ENCODE measurements at places on chromosomes 12 and 14. TPM values are rescaled to one million over a fixed set of nuclear protein-coding genes. Genes with fewer than 3 reads are reported as not detected.
A peak's percentile ranks its signal among the peaks of the same experiment; 100 is the strongest.

- no peak for DNase-seq
Measured at GRCh38 chr14:68016255-68016914, 196.8 kb downstream of the RAD51B start.

PARP2 gene
- 13.4 TPM for total RNA-seq

SIX1 gene
- total RNA-seq: 10.6 TPM

GRCh38 chr12:104697186-104697585 lies 240.4 kb downstream of the CHST11 start:
- DNase-seq: no peak

DNA sequence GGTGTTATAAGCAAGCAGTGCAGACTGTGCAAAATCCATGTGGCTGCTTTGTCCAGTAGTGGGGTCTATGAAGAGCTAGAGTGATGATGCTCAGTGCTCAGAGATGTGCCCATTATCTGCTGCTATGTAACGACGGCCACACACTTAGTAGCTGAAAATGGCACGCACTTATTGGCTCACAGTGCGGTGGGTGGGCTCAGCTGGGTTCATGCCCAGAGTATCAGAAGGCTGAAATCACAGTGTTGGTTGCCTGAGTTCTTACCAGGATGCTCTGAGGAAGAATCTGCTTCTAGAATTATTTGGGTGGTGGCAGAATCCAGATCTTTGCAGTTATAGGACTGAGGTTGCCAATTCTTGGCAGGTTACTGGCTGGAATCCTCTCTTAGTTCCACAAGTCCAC lies 124.7 kb downstream of the SLC15A4 start:
- DNase-seq: no peak

DCN gene
- 863 TPM for total RNA-seq

DNA sequence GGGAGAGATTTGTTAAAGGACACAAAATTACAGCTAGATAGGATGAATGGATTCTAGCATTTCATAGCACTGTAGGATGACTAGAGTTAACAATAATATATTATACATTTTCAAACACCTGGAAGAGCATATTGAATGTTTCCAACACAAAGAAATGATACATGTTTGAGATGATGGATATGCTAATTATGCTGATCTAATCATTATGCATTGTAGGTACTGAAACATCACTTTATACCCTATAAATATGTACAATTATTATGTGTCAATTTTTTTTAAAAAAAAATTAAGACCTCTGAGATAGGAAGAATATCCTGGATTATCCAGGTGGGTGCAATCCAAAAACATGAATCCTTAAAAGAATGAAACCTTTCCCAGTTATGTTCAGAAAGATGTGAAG lies 100.3 kb upstream of the CPNE8 start:
- no peak for DNase-seq

GRCh38 chr12:97474161-97474560 lies 11.6 kb downstream of the RMST start:
- DNase-seq: no peak

DNA sequence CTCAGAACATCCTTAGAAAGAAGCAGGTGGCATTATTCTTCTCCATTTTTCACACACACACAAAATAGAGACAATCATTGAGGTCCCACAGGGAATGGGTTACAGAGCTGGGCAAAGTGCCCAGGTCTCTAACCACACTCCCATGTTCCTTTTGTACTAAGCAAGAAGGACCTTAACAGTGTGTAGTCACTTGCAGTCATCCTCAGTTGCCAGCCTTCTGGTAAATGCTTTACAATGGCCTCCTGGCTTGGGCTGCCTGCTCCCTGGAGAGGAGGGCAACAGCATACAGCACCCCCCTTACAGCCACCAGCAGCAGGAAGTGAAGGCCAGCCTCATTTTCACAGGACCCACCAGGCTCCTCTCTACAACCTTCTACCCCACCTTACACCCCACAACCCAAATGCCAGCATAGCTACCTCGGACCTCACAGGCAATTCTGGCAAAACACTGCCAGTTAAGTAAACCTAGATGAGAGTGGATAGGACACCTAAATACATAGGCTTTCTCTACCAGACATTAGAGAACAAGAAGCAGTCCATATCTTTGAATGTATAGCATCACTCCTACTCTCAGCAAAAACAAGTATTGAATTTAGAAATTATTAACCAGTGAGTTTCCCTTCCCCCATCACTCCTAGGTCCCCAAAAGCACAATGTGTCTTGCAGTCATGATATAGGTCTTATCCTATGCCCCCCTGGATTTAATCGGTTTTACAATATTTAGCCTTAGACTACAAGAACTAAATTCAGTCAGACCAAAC lies 88.1 kb downstream of the PPP2R5E start:
- no peak for DNase-seq

- DNase-seq: peak; percentile 58
Measured at GRCh38 chr14:77000340-77001270, 27.9 kb downstream of the IRF2BPL start.

PTCSC3 gene
- not detected for total RNA-seq

SLC5A8 gene
- not detected for total RNA-seq

Measured in aorta (tissue), 5 donors.